ENCODE measurements at places on chromosomes 7 and 10.
A peak's percentile ranks its signal among the peaks of the same experiment; 100 is the strongest.

- DNase-seq, result no peak
These were observed 28.8 kb downstream of the CYP17A1 start for GRCh38 chr10:102808380-102808779.

GRCh38 chr7:21962677-21963076, 17.0 kb upstream of the CDCA7L start:
- no peak for DNase-seq

GRCh38 chr10:120897343-120897742, 46.2 kb downstream of the WDR11 start:
- DNase-seq, result no peak

- DNase-seq, result no peak
These were observed 52.0 kb downstream of the JAKMIP3 start for GRCh38 chr10:132117636-132118190.

DNA sequence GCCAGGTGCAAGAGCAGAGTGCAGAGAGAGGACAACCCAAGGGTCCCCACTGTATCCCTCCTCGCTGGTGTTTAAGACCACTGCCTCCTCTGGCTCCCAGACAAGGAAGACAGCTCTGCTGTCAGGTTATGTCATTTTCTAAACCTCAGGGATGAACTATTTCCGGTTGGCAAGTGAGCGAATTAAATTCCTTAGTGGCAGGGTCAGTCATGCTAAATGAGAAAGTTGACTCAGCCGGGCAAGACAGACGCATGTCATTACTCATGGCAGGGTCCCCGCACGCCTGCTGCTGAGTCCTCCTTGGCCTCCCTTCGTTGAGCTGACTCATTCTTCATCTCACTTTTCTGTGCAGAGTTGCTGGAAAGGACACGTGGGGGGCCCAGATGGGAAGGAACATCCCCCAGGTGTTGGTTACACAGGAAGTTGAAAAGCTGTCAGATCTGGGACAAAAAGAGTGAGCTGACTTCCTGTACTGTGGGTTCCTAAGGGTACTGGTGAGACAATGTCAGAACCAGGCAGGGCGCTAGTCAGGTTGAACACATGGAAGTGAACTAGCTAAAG, 47.1 kb upstream of the UCN3 start:
- peak; percentile 79 for DNase-seq

Data from activated naive CD4-positive, alpha-beta T cell treated with anti-CD3 and anti-CD28 coated beads, Interleukin-2, amount 50 U/mL, for 72 hours (primary cell).